ENCODE measurements at places on chromosomes 2 and 18. TPM values are rescaled to one million over a fixed set of nuclear protein-coding genes. Genes with fewer than 3 reads are reported as not detected.

DNA sequence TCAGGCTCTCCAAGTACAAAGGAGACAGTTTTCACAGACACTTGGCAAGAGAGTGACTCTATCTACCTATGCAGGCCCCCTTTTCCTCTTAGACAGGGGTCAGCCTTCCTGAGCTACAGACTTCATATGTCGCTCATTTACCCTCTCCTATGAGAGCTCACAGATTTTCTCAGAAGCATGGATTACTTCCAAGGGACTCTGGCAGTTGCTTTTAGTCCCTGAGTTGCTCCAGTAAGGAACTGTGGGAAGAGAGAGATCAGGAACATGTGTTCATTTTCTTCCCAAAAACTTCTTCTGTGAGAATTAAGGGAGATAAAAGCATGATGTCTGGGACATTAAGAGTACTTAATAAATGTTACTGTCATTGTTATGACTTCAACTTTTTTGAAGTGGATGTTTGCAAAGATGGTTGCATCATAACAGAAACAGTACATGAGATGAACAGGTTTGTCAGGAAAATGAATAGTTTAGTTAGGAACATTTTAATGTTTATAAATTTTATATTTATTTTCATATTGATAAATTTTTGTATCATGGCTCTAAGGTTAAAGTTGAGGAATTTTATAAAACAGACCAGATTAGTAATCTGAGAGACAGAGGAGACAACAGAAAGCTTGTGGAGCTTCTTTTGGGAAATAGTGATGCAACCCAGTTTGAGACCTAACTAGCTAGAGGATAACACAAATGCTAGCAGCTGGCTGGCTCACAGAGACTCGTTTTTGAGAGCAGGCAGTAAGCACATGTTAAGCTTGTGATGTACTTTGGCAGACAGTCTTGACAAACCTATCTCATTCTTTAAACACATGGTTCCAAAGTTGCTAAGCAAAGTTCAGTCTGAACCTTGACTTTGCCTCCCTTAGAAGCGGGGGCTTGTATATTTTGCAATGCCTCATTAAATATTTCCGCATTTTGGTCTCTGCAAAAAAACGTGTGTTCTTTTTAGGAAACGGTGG lies 21.7 kb upstream of the UGP2 start:
- H3K4me1 ChIP-seq = peaks cover 5% of the 10 kb centered on the region
- no peaks in the 10 kb centered on the region for H3K36me3 ChIP-seq

- no peak overlapping the region for H3K4me3 ChIP-seq
- no peaks in the 10 kb centered on the region for H3K36me3 ChIP-seq
- H3K27ac ChIP-seq = no peak overlapping the region
- no peaks in the 10 kb centered on the region for H3K27me3 ChIP-seq
- H3K4me1 ChIP-seq = no peaks in the 10 kb centered on the region
Observed at GRCh38 chr2:57864926-57865325, 181.7 kb upstream of the VRK2 start.

GRCh38 chr2:204282081-204282480 lies 263.2 kb upstream of the PARD3B start:
- DNase-seq = no peak
- no peak overlapping the region for H3K27ac ChIP-seq
- H3K4me1 ChIP-seq = peaks cover 4% of the 10 kb centered on the region
- H3K4me3 ChIP-seq = no peak overlapping the region

DNA sequence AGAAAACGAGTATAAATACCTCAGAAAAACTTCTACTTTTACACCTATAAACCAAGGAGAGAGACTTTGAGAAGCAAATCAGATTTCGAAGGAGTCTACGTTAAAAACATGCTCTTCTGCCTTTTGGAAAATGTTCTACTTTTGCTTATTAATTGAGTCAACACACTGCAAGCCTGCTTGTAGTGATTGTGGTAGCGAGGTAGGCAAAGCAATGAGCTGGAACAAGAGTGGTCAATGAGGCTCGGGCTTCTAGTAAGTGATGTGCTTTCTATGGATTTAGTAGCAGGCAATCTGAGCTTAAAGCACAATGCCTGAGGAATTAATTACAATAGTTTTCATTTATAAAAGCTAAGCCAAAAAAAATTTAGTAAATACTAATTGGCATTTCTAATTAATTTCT lies 103.4 kb upstream of the TFCP2L1 start:
- no peak overlapping the region for H3K4me3 ChIP-seq
- H3K4me1 ChIP-seq = no peaks in the 10 kb centered on the region
- DNase-seq = no peak
- no peak overlapping the region for H3K27ac ChIP-seq

DNA sequence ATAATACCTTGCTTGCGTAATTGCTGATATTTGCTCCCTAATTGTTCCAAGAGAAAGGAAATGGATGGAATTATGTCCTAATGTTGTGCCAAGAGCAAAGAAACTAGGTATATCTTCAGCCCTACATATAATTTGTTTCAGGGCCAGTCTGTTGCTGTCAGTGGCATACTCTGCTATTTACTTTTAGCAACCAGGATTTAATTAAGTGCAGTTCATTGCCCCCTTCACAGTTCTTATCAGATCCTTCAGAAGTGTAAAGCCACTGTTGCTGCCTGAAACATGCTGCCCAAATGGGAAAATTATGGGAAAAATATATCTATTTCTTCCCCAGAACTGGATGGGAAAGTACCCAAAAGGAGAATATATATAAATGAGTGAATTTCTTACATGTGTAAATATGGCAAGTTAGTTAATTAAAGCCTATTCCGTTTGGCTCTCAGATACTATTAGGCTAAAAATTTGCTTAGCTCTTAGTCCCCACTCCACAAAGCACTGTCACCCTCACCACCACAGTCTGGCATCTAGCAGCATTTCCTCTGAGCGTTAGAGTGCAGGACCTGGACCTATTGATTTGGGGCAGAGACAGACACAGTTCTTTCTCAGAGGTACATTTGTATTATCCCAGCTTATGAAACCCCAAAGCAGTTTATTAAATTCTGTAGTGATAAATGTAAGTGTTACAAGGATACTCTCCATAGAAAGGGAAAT lies 72.8 kb upstream of the DTNA start:
- no peak for DNase-seq
- no peaks in the 10 kb centered on the region for H3K4me1 ChIP-seq
- no peak overlapping the region for H3K27ac ChIP-seq
- no peak overlapping the region for H3K4me3 ChIP-seq
- H3K36me3 ChIP-seq = no peaks in the 10 kb centered on the region

DNA sequence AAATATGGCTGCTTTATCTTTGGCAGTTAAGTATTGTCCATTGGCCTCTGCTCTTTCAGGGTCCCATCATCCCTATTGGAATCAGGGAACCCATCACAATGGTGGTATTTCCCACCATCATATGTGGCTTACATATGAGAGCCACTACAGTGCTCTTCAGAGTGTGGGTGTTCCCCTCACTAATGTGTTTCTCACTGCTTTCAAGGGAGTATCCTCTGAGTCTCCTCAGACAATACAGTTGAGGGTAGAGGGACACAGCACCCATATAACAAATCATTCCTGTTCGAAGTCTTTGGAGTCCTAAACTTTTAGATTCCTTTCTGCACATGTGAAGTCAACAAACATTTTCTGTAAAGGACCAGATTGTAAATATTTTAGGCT lies 48.8 kb upstream of the DNAJC10 start:
- H3K27me3 ChIP-seq = peaks cover 17% of the 10 kb centered on the region
- peaks cover 11% of the 10 kb centered on the region for H3K4me1 ChIP-seq
- H3K36me3 ChIP-seq = peaks cover 4% of the 10 kb centered on the region
- DNase-seq = no peak
- H3K27ac ChIP-seq = no peak overlapping the region

DNA sequence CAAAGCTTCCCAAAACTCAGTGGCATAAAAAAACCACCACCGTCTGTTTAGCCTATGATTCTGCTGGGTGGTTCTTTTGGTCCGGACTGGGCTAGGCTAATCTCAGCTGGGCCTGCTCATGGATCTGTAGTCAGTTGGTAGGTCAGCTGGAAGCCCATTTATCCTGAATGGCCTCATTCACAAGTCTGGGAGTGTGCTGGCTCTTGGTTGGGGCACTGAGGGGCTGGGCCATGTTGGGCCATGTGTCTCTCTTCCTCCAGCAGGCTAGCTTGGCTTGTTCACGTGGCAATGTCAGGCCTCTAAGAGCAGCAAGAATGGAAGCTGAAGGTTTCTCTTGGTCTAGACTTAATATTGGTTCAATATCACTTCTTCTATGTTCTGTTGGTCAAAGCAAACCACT lies 95.7 kb upstream of the HS6ST1 start:
- no peaks in the 10 kb centered on the region for H3K4me1 ChIP-seq
- no peak overlapping the region for H3K4me3 ChIP-seq
- peaks cover 13% of the 10 kb centered on the region for H3K27me3 ChIP-seq

DNA sequence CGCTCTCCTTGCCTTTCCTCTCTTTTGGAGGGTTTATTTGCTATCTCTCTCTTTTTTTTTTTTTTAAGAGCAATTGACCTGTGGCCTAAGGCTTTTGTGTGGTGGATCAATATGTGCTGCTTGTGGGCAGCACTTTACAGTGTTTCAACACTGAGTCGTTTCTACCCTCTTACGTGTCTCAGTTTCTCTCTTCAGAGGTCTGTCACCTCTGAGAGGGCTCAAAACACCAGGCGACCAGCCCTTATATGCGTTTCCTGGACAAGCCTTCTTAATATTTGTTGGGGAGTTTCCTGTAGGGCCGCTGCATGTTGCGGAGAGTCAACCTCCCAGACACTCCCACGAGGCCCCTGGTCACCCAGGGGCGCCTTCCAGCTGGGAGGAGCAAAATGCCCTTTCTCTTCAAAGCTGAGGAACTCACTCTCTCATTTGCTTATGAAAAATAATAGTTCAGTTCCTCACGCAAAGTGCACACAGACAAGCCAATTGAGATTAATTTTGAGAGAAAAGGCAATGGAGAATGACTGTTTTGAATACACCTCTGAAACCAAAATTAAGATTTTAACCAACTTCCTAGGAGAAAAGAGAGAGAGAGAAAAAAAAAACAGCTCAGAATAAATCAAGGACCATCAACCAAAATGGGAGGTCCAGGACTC lies 96.3 kb upstream of the B3GNT2 start:
- H3K36me3 ChIP-seq = no peaks in the 10 kb centered on the region
- peak overlapping the region; percentile 19 for H3K4me3 ChIP-seq
- no peaks in the 10 kb centered on the region for H3K4me1 ChIP-seq

DNA sequence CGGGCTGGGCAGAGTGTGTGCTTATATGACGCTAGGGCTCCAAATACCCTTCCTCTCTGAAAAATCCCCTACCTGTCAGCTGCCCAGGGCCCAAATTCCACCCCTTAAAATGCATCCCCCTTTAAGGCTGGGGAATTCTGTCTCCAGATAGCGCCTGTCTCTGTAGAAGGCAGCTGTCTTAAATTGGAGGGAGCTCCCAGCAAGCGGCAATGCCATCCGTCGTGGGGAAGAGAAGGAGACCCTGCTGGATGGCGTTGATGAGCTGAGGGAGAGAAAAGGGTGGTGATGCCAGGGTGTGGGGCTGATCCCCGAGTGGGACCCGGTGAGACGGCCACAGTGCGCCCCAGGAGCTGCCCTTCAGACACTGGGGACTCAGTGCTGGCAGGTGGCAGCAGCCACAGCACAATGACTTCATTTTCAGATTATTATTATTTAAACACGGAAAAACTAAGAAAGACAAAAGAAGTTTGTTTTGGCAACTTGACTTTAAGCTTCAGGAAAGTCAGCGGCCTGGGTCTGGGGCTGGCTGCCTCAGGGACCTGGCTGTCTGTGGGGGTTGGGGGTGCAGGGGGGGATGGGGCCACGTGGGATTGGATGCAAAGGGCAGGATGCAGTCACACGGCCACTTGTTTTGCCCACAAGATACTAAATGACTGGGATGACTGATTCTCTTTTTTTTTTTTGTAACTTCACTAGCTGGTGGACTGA lies 152.8 kb downstream of the TFCP2L1 start:
- no peak overlapping the region for H3K27ac ChIP-seq
- no peak for DNase-seq
- H3K4me3 ChIP-seq = no peak overlapping the region

DNA sequence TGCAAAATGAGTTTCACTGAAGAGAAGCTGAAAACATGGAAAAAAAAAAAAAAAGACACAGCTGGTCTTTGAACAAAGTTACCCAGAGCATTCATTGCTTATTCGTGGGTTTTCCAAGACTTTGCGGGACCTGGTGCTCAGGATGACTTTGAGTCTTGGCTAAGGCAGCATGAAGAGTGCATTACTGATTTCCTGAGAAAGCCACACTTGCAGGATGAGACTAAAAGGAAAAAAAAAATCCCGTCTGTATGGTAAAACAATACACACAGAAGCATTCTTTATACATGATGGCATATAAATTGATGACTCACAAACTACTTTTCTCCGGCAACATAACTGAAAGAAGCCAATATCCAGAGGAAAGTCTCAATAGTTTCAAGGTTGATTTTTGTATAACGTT lies 195.4 kb downstream of the SPP2 start:
- H3K27ac ChIP-seq = no peak overlapping the region
- H3K27me3 ChIP-seq = no peaks in the 10 kb centered on the region
- no peak for DNase-seq
- peaks cover 13% of the 10 kb centered on the region for H3K4me1 ChIP-seq

GRCh38 chr18:42363446-42364441 lies 408.7 kb downstream of the PIK3C3 start:
- no peak for DNase-seq
- no peak overlapping the region for H3K4me3 ChIP-seq
- no peaks in the 10 kb centered on the region for H3K36me3 ChIP-seq
- no peaks in the 10 kb centered on the region for H3K4me1 ChIP-seq
- no peak overlapping the region for H3K27ac ChIP-seq

GRCh38 chr2:240964704-240965295 lies 33.6 kb upstream of the SNED1 start:
- peaks cover 4% of the 10 kb centered on the region for H3K4me1 ChIP-seq
- H3K4me3 ChIP-seq = no peak overlapping the region
- H3K27ac ChIP-seq = no peak overlapping the region
- no peaks in the 10 kb centered on the region for H3K36me3 ChIP-seq
- DNase-seq = no peak

DNA sequence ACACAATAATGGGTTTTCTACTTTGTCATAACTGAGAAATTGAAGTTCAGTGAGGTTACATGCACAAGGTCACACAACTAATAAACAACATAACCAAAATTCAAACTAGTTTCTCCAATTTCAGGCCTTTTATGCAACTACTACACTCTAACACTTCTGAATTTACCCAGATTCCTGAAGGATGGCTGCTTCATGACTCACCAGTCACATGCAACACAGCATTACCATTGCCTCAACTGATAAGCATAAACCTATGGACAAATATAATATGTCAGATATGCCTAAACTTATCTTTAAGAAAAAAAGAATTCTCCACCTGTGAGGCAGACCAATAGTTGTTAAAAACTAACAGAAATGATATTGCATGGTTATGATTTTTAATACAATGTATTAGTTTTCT lies 586.5 kb upstream of the SLC8A1 start:
- H3K4me3 ChIP-seq = no peak overlapping the region
- H3K27ac ChIP-seq = no peak overlapping the region
- no peaks in the 10 kb centered on the region for H3K36me3 ChIP-seq
- no peak for DNase-seq

GRCh38 chr2:136572335-136572734 lies 193.0 kb upstream of the THSD7B start:
- no peaks in the 10 kb centered on the region for H3K4me1 ChIP-seq
- H3K27ac ChIP-seq = no peak overlapping the region
- H3K4me3 ChIP-seq = no peak overlapping the region

PARD6G gene
- total RNA-seq = 1.1 TPM

CDCA7 gene
- 3.1 TPM for total RNA-seq

HTRA2 gene
- total RNA-seq = 18.5 TPM

EGR4 gene
- 0.70 TPM for total RNA-seq

SCN9A gene
- 0.21 TPM for total RNA-seq

ACTG2 gene
- total RNA-seq = not detected

All from T-helper 17 cell (primary cell).